ENCODE measurements at places on chromosomes 4 and X.

DNA sequence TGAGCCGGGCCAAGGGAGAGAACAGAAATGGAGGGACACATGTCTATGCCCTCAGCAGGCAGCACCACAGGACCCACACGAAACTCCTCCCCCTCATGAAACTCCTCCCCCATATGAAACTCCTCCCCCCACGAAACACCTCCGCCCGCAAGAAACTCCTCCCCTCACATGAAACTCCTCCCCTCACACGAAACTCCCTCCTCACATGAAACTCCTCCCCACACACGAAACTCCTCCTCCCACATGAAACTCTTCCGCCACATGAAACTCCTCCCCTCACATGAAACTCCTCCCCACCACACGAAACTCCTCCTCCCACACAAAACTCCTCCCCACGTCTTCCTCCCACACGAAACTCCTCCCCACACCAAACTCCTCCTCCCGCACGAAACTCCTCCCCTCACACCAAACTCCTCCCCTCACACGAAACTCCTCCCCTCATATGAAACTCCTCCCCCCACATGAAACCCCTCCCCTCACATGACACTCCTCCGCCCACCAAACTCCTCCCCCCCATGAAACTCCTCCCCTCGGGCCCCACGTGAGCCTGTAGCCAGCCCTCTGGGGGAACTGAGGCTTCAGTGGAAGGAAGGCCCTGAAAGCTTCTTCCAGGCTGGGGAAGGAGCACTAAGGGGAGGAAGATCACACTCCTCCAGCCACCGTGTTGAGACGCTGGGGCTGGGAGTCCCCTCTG lies 15.2 kb downstream of the ADRA2C start:
- DNase-seq, result no peak

DNA sequence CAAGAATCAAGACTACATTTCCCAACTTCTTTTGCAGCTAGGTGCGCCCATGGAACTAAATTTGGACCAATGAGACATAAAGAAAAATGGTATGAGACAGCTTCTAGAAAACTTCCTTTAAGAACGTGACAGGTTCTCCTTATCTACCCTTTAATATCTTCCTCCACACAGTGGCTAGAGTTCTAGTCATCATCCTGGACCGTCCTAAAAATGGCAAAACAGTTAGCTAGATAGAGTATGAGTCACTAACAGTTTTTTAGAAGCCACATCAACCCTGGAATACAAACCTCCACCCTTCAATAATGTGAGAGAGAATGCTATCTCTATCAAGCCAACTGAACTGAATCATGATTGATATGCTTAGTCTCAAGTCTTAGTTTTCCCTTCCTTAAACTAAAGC lies 267.9 kb upstream of the SLC7A11 start:
- no peak for DNase-seq

DNA sequence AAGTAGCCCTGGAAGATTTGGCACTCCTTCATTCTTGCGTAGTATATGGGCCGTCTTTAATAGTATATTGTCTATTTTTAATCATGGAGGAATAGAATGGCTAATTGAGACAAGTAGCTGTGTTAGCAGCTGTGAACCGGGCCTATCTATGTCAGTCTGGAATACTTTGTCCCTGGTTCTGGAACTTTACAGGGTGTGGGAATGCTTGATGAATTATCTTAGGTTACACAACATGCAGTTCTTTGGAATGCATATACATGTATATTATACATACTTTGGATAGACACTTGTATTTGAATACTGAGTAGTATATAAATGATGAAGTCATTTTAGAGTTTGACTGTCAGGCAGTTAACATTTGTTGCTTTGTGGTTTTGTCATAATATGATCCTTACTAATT lies 37.4 kb downstream of the PDLIM5 start:
- no peak for DNase-seq

DNA sequence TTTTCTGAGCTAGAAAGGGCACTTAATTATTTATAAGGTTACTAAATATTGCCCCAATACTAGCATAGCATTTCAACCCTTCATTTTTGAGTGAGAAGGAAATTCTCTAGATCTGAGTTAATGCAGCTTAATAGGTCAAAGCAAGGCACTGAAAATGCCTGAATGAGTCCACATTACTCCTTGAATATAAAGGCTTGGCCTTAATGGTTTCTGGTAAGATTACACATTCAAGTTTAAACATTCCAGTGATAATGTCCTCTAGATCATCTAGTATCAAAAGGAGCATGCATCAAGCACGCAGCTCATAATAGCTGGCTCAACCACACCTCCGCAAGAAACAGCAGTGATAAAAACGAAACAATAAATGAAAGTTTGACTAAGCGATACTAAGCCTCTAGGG lies 87.5 kb downstream of the SPANXN3 start:
- DNase-seq, result no peak

GRCh38 chr4:10007793-10008608 lies 13.3 kb downstream of the SLC2A9 start:
- DNase-seq, result no peak

- DNase-seq, result no peak
Observed at GRCh38 chr4:152997771-152998487, 61.8 kb downstream of the FHDC1 start.

DNA sequence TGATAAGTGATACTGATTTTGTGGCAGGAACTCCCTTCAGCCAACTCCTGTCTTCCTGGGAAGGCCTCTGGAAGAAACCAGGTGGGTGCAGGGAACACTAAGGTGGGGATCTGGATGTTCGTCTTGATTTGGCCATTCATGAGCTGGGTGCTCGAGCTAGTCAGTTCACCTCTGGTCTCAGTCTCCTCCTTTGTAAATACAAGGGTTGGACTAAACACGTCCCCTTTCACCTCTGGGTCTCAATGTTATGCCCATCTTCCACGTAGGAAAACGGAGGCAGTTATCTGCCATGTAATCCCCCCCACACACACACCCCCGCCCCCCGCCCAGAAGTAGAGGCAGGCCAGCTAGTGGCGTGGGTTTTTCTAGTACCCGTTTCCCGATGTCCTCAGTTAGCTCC lies 4.1 kb upstream of the RS1 start:
- DNase-seq, result no peak

DNA sequence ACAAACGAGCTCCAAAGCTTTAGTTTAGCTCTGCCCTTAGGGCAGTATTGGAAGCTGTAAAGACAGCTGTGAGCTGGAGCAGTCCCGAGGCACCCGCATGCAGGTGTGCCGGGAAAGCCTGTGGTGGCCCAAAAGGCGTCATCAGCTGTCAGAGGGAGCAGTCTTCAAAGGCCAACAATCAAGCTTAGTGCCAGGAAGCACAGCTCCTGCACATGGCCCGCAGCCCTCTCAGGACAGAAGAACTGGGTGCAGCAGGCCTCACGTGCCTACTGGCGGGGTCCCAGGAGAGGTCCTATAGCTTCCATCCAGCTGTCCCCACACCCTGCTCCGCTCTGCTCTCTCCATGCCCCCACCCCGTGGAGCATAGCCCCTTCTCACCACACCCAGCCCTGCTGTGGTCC lies 92.2 kb upstream of the TRIM2 start:
- DNase-seq, result peak; percentile 46

DNA sequence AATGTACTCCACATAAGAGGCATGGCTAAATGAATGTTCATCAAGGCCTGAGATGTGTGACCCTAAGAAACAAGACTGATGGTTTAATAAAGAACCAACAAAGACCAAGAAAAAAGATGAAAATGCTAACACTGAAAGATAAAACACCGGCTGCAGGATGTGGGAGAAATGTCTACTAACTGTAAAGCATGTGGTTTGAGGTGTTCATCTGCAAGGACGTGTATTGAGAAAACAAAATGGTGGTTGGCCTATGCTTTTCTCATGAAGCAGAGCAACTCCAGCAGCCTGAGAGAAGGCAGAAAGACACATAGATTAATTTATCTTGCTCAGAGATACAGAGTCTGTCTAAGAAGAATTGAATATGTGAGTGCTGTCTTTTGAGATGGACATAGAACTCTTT lies 109.3 kb downstream of the KDR start:
- DNase-seq, result no peak

DNA sequence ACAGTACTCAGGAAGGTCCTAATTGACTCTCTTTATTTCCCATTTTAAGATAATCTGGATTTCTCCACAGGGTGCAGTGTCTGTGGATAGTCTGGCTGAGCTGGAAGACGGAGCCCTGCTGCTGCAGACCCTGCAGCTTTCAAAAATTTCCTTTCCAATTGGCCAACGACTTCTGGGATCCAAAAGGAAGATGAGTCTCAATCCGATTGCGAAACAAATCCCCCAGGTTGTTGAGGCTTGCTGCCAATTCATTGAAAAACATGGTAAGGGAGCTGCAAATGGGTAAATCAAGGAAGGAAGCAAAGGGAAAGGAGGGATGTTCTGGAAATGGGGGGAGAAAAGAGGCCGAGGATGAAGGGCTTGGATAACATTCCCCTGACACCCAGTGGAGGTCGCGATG lies 26.0 kb downstream of the ARHGAP36 start:
- DNase-seq, result no peak

DNA sequence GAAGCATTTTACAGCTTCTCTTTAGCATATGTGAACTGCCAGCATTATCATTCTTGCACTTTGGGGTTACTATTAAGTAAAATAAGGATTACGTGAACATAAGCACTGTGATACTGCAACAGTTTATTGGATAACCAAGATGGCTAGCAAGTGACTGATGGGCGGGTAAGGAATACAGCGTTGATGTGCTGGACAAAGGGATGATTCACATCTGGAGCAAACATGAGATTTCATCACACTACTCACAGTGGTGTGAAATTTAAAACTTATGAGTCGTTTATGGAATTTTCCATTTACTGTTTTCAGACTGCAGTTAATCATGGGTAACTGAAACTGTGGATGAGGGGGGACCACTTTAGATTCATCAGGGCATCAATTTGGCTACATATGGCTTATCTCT lies 16.0 kb downstream of the NBDY start:
- no peak for DNase-seq

DNA sequence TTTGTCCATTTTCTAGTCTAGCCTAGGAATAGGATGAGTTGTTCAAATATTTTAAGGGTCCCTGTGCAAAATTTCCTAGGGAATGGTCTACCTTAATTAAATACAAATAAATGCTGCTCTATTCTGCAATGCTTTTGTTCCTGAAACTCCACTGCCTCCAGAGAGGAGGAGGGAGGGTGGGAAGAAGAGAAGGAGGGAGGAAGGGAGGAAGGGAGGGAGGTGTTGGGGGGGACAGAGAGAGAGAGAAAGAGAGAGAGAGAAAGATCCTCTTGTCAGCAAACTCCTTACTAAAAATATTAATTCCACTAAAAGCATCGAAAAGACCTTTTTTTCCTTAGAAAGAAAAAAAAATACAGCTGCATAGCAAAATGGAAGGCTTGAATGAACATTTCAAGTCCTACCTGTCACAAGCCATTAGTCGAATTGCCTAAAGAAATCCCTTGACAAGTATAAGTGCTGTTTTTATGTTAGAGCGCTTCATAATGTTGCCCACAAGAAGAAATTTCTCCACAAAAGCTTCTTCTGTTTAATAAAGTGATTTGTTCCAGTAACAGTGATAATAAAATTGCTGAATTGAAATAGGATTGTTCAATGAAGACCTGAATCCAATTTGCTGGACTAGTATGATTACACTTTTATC lies 106.0 kb downstream of the NKX6-1 start:
- DNase-seq, result no peak

- DNase-seq, result no peak
Observed at GRCh38 chr4:38409852-38410251, 254.1 kb upstream of the KLF3 start.

- DNase-seq, result no peak
Observed at GRCh38 chr4:177681902-177682301, 239.7 kb upstream of the AGA start.

DNA sequence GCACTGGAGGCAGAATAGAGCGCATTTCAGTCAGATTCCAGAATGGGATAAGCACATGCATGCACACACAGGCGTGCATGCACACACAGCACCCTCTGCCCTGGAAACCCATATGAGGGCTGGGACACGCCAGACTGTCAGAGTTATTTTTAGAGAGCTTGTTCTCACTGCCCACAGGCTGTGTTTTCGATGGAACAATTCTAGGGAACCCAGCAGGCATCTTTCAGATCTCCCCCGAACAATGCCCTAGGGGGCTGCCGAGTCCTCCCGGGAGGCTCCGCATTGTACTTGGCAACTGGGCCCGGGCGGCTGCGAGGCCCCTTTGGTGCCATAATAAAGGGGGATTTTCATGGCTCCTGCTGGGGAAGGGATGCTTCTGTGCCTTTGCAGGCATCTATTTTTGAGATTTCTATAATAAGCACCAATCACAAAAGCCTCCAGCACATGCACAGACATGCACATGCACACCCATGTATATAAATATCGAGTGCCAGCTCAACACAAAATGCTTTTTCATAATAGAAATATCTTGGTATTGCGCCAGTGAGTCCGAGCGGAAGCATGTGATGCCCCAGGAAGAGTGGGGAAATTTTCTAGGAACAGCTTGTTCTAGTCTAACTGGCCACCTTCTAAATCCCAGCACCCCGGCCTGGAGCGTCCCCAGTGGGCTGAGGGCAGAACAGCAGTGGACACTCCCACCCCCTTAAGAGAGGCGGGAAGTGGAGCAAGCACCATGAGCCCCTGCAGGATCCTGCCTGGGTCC lies 88.5 kb downstream of the PHKA2 start:
- DNase-seq, result no peak

DNA sequence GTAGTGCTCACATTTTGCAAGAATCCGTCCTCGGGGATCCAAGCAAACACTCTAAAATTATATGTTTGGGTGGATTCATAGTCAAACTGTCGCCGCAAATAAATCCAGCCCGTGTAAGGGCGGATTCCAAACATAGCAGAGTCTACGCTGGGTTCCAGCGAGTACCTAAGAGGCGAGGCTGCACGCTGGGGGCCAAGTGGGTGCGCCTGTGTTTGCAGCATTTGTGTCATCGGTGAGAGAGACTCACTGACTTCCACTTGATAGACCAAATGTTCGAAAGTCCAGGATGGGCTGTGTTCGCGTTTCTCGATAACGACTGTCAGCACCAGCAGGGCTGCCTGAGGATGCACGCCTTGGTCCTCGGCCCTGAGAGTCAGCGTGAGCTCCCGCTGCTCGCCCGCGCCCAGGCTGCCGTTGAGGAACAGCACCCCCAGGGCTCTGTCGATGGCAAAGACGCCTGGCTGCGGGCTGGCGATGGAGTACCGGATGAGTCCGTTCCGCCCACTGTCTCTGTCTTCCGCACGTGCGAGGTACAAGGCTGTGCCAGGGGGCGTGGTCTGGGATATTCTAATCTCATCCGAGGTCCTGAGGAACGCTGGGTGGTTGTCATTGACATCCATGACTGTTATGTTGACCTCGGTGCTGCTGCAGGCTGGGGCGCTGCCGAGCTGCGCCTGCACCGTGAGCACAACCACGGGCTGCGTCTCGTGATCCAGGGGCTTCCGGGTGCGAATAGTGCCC lies 158.7 kb downstream of the DCHS2 start:
- peak; percentile 66 for DNase-seq

DNA sequence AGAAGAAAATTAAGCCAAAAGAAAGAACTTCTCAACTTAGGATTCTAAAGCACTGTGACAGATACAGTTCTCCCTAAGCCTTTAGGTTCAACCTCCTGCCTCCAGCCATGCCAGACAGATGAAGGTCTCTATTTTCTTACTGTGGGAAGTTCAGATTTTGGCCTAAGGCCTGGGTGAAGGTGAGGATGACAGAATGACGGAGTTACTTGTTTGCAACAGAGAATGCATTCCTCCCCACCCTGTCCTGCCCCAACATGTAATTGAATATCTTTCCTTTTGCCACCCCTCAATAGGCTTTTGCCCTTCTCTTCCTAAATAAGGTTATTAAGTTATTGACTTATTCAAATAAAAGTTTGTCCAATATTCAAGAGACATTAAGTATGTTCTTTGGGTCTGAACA lies 25.6 kb downstream of the SLC16A2 start:
- no peak for DNase-seq

Measured in naive B cell (primary cell).